Brain microvascular endothelial cell (primary cell): ENCODE measurements at places on chromosomes 16 and 17.

- DNase-seq, result peak; percentile 16
These were observed 42.1 kb upstream of the TAOK1 start for GRCh38 chr17:29347831-29348629.

DNA sequence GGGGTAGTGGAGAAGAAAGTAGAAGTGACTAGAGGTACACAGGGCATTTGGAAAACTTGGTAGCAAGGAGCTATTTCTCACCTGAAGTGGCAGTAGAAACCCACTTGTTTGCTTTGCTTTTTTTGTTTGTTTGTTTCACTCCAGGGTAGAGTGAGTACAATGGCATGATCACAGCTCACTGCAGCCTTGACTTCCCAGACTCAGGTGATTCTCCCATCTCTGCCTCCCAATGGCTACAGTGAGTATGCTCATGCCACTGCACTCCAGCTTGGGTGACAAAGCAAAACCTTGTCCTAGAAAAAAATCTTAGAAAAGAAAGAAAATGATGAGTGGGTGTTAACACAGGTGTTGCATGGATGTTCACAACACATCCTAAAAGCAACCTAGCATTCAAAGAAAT lies 40.4 kb downstream of the SCNN1G start:
- DNase-seq, result no peak

DNA sequence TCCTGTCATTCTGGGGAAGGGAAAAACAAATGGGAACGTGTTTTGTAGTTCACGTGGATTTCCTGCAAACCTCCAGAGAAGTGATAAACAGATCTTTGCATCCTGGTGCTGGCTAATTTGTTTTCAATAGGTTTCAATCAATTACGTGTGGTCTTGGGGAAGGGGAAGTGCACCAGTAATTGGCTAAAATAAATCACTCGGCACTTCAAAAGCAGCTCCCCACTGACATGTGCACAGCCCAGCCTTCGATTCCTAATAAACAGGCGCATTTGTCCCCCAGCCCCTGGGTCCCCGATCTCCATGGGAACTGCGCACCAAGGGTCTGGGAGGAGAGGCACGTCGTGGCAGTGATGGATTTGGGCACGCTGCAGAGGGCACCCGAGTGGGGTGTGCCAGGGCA lies 112.9 kb upstream of the GSE1 start:
- no peak for DNase-seq

GRCh38 chr16:4333308-4333638 lies 17.4 kb downstream of the GLIS2 start:
- DNase-seq, result no peak

DNA sequence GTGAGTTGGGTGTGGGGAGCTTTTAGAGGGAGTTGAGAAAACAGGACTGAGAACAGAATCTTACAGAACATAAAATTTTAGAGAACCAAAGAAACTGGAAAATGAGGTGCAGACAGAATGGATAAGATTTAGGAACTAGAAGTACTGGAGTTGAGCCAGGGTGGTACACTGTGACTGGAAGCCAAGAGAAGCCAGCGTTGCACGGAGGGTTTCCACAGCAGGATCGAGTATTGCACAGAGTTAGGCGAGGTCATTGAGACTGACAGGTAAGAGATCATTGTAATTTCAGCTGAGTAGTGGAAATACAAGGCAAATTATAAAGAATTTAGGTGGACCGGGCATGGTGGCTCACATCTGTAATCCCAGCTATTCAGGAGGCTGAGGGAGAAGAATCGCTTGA lies 6.6 kb downstream of the GSDMA start:
- DNase-seq, result no peak

DNA sequence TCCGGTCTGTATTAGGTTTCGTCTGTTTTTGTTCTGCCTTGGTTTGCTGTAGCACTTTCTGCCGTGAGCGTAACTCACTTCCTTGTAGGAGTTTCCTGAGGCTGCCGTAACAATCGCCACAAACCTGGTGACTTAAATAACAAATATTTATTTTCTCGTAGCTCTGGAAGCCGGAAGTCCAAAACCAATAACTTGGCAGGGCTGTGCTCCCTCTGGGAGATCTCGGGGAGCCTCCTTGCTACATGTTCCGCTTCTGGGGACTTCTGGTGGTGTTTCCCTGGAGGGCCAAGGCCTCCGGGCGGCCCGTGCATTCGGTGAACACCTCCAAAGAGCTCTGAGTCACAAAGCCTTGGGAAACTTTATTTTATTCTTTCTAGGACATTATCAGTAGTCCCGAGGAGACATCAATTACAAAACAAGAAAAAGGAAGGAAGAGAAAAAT lies 6.8 kb upstream of the WDR45B start:
- DNase-seq, result peak; percentile 10

DNA sequence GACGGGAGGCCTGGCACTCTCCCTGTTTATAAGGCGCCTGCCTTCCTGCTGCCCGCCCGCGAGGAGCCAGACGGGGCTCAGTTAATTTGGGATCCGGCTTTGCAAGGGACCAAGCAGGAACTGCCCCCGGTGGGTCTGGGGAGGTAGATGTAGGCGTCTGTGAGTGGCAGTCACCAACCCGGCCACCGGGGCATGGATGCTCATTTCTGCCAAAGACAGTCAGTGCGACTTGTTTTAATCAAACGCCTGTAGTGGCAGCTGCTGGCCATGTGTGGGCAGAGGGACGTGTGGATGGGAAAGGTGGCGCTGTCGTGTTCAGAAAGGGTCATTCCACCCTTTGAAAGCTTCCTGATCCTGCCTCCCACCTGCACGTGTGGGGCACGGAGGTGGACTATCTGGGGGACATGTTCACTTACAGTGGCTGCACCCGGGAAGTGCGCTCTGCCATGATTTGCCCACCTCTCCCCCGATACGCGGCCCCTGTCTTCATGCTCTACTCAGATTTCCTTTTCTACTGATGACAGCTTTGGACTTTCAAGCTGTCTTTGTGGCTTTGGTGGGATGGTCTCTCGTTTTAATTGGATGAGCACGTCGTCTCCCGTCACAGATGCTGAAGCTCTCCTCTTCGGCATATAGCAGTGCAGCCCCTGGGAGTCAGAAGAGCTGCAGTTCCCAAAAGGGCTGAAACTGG lies 60.3 kb upstream of the CIBAR2 start:
- no peak for DNase-seq

DNA sequence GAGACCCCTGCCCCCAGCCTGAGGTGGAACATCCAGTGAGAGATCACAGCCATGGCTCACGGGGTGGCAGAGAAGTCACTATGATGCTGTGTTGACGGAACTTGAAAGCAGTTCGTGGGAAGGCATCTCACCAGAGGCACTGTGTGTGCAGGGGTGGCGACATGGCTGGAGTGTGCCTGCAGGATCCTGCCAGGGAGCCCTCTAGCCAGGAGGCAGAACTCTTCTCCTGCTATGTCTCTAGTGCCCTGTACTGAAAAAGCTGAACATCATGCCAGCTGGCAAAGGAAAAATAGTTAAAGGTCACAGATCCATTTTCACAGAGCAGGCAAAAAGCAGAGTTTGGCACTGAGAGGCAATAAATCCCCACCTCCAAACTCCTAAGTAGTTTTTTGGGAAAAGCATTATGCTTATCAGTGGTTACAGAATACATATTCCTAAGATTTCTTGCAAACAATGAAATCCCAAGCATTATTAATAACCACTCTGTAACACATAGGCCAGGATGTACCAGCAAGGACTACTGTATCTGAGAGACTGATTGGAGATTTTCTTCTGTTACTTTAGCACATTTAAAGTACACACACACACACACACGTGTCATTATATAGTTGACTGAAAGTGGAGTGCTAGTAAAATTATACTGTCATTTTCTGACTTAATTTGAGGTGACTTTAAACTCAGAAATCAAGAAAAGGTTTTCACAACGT lies 36.8 kb downstream of the TNRC6C start:
- no peak for DNase-seq

- DNase-seq, result no peak
These were observed 110.9 kb upstream of the NUDT7 start for GRCh38 chr16:77611386-77611785.

- no peak for DNase-seq
These were observed 24.0 kb downstream of the PIK3R5 start for GRCh38 chr17:8941520-8941919.
